NCI-H510A treated with DMSO at 0.1 percent for 48 hours (cell line): ENCODE measurements at places on chromosomes 6 and 20.

GRCh38 chr20:60013296-60014139, 55.3 kb downstream of the CDH26 start:
- no peak for DNase-seq

DNA sequence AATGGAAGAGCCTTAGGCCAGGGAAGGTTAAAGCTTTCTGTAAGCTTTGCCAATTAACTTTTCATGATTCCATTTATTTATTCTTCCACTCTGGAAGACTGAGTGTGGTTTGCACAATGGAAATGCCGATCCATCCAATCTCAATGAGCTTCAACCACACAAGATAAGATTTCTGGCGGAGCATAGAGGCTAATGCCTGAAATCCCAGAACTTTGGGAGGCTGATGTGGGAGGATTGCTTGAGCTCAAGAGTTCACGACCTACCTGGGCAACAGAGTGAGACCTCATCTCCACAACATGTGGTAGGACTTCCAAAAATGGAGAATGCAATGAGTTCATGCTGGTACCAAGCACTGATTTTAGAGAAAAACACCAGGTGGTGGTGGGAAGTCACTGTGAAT, 6.2 kb downstream of the ENPP1 start:
- DNase-seq, result no peak

- DNase-seq, result no peak
Observed at GRCh38 chr20:33828326-33828844, 17.2 kb downstream of the CHMP4B start.

DNA sequence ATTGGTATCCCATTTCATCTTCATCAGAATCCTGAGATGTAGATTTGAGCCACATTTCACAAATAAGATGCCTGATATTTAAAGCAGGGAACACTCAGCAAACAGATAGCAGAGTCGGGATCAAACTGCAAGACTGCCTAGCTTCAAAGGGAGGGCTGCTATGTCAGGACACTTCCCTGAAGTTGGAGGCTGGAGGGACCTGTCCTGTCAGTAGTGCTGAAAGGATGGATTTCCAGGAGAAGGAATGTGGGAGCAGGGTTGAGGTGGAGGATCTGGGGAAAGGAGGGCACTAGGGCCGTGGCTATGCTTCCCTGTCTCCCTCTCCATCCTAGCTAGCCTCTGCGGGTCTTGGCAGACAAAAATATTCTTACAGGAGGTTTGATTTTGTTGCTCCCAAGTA, 32.2 kb downstream of the COX4I2 start:
- DNase-seq, result no peak

DNA sequence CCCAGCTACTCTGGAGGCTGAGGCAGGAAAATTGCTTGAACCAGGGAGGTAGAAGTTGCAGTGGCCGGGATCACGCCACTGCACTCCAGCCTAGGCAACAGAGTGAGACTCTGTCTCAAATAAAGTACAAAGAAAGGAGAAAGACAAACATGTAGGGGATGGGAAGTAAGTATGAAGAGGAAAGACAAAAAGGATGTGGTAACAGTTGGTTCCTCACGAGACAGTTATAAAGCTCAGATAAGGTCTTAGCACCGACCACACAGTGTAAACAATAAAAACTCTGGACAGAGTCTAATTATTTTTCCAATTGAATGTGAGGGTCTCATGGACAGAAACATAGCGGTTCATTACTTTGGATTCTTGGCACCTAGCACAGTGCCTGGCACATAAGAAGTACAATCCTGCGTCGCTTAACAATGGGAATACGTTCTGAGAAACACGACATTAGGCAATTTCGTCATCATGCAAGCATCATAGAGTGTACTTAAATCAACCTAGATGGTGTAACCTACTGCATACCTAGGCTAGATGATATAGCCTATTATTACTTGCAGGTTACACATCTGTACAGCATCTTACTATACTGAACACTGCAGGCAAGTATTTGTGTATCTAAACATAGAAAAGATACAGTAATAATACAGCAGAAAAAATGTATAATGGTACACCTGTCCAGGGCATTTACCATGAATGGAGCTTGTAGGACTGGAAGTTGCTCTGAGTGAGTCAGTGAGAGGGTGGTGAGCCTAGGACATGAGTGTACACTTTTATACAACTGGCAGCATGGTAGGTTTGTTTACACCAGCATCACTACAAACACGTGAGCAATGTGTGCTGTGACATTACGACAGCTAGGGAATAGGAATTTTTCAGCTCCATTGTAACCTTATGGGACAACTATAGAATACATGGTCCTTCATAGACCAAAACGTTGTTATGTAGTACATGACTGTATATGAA, 38.2 kb downstream of the MBOAT1 start:
- no peak for DNase-seq

- no peak for DNase-seq
Observed at GRCh38 chr6:97456070-97456469, 173.1 kb upstream of the MMS22L start.

- DNase-seq, result no peak
Observed at GRCh38 chr20:53076668-53077067, 104.5 kb downstream of the TSHZ2 start.

DNA sequence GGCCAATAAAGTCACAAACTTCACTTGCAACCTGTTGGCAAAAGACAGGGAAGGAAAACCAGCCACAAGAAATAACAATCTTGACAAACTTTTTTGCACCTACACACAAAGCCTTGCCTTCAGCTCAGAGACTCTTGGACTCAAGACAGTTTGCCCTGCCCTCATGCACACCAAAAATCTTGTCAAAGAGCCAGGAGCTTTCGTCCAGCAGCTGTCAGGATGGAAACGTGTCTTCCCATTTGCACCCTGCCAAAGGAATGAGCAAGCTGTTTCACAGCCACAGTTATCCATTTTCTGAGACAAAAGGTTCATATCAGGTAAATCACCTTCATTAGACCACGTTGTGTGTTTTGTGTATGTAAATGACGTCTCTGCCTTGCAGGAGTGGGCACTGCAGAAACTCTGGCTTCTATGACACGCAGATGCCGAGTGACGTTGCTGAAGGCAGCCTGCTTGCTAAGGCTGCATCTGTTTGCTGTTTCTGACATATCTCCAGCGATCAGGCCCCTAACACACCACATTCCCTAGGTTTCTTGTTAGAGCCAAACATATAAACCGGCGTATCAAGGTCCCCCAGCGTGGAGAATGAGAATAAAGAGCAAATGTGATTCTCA, 193.4 kb downstream of the SYNDIG1 start:
- DNase-seq, result no peak

DNA sequence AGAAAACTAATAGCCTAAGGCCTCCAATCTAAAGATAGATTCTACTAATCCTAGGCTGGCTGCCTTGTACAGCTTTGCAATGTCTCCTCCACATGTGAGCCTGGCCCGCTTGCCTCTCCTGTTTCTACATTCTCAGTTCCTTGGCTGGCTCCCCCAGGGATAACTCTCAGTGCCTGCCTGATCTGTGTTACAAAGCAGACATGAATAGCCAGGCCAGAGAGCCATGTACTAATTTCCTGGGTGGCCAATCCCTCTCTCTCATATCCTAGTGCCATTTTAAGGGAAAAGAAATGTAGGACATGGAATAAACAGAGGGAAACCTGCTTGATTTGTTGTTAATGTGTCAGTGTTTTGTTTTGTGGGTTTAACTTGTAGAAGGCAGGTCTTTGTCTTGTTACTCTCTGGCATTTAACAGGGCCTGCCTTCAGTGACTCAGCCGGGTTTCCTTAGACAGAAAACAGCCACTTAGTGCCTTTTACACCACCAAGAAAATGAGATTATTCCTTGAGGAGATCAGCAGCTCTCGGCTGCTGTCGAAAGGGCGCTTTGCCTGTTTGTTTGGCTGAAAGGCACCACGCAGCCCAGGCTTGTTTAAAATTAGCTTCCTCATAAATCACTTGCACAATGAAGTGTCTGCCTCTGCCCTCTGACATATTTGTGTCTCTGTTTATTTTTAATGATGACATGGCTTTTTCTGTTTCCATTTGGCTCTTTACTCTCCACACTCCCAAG, 702.7 kb downstream of the MAFB start:
- DNase-seq, result peak; percentile 76

DNA sequence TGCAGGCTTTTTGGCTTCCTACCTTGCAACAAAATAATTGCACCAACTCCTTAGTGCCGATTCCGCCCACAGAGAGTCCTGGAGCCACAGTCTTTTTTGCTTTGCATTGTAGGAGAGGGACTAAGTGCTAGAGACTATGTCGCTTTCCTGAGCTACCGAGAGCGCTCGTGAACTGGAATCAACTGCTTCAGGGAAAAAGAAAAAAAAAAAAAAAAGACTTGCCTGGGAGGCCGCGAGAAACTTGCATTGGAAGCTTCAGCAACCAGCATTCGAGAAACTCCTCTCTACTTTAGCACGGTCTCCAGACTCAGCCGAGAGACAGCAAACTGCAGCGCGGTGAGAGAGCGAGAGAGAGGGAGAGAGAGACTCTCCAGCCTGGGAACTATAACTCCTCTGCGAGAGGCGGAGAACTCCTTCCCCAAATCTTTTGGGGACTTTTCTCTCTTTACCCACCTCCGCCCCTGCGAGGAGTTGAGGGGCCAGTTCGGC, 420 bp downstream of the SOX4 start:
- peak; percentile 73 for DNase-seq

DNA sequence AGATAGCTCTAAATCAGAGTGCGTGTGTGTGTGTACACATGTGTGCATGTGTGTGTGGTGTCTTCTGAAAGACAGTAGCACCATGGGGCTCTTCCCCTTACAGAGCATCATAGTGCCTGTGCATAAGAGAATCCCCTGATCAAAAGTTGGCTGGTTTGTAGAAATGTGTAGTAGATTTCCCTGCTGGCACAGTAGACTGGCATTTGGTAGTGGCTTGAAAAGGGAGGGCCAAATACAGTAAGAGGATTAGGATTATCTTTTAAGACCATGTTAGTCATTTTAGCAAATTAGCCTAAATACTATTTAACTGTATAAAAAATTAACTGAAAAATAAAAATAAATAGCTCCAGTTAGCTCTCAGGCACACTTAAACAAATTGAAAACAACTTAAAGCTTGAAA, 112.6 kb downstream of the B3GAT2 start:
- DNase-seq, result no peak

GRCh38 chr6:41186031-41186562, 14.9 kb downstream of the TREML2 start:
- DNase-seq, result no peak

- no peak for DNase-seq
Observed at GRCh38 chr6:84777888-84778287, 13.5 kb upstream of the TBX18 start.

- no peak for DNase-seq
Observed at GRCh38 chr6:5937936-5938706, 68.6 kb downstream of the NRN1 start.

GRCh38 chr20:46089167-46089416, 670 bp downstream of the NCOA5 start:
- no peak for DNase-seq

DNA sequence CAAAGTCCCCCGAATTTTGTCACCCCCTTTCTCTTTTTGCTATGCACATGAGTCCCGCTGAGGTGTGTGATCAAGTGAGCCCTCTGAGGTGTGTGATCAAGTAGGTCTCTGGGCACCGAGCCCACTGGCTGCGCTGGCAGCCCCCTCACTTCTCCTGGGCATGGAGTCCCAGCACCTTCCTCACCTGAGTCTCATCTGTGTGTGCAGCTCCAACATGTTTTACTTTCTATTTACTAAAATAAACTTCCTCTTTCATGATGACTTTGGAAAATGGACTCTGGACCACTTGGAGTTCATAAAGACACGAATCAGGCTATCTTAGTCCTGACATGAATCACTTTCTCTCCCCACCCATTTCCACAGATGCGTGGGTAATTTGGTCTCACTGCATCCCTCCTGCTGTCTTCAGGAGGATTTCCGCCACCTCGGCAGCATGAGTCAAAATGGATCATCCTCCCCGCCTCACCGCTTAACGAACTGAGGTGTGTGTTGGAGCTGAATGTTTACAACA, 39.8 kb downstream of the PRDM1 start:
- no peak for DNase-seq

DNA sequence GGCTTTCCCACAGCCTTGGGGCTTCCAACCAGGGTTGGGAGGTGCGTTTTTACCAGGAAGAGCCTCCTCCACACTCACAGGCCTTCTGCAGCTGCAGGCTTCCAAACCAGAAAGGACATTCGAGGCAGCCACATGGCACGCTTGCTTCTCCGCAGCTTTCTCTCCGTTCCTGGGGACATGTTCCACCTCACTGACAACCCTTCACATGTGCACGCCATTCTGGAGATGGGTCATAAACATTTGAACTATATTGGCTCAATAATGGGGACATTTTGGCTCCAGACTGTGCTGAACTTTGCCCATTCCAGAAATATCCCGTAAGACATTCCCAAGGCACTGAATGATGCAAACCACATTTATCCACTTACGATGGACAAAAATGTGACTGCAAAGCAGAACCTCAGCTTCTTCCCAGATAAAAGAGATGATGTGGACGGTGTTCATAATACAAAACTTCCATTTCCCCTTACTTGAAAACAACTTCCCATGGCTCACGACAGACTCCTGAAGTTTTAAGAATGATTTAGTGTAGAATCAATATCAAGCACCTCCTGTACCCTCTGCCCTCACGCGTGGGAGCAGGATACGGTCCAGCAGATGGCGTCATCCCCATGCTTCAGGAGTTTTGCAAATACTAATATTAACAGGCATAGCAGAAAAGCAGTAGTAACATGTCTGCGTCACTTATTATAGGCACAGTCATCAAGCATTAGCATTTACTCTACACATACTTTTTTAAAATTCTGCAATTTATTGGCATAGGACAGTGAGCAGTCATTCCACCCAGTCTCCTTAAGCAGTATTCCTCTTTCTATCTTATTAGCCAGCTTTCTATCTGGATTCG, 25.4 kb upstream of the FOXF2 start:
- DNase-seq, result no peak

GRCh38 chr6:24966381-24966780, 30.6 kb upstream of the RIPOR2 start:
- DNase-seq, result no peak

- peak; percentile 61 for DNase-seq
Observed at GRCh38 chr20:37564388-37565133, 36.9 kb upstream of the BLCAP start.

GRCh38 chr6:13762611-13763441, 51.2 kb upstream of the RANBP9 start:
- no peak for DNase-seq

- DNase-seq, result no peak
Observed at GRCh38 chr6:5553767-5554166, 292.5 kb downstream of the FARS2 start.

DNA sequence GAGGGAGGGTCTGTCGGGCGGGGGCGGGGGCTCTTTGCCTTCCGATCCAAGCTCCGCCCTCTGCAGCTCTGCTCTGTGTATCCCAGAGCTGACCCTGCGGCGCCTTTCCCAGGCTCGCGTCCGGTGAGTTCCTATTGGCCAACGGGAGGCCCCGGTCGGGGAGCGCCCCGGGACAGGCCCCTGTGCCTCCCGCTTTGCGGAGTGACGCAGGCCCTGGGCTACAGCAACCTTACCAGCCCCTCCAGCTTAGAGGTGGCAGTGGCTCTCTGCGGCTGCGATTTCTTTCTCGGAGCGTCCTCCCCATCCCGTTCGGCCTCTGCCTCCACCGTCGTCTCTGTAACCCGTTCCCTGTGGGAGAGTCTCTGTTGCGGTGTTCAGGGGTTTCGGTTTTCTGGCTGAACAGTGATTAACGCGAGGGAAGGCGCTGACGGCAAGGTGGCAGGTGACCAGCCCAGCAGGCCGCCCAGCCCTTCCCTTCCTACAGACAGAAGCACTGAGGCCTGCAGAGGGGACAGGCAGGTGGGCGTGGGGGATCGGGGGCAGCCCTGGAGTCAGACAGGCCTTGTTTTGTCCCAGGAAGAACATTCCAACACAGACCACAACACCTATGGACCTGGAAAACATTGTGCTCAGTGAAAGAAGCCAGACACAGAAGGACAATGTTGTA, 18.1 kb upstream of the CEBPB start:
- DNase-seq, result peak; percentile 83
